ENCODE measurements at places on chromosomes 1 and 21.

DNA sequence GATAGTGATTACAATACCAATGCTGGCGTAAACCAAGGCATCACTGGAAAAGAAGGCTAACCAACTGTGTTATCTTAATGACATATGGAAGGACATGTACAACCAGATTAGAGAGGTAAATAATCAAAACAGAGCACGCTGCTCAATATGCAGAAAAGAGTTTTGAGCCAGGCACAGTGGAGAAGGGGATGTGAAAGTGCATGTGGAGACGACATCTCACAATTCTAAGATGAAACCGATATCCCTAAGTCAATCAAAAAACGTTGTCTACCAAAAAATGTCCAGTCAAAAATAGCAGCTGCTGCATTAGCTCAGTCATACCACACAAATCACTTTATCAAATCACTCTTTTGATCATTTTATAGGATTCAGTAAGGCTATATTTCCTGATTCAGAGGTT, 116.3 kb upstream of the OLIG2 start:
- DNase-seq, result no peak

GRCh38 chr21:46048926-46049889, 48.7 kb upstream of the COL6A2 start:
- DNase-seq, result no peak

- no peak for DNase-seq
These were observed 75.3 kb downstream of the KCNK1 start for GRCh38 chr1:233689017-233689747.

GRCh38 chr1:22978299-22978698, 5.6 kb upstream of the LACTBL1 start:
- no peak for DNase-seq

GRCh38 chr1:241857131-241857530, 9.1 kb downstream of the EXO1 start:
- no peak for DNase-seq

DNA sequence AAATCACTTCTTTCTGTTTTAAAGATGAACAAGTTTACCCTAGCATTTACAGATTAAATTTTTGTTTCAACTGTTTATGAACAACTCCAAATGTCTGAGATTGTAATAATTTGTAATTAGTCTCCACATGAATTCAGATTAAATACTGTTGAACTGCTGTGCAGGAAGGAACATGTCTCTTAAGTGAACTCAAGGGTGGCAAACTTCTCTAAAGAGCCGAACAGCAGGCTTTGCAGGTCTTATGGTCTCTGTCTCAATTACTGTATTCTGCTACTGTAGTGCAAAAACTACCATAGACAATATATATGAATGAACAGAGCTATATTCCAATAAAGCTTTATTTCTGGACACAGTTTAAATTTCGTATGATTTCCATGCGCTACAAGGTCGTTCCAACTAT, 6.6 kb downstream of the RSBN1 start:
- no peak for DNase-seq

DNA sequence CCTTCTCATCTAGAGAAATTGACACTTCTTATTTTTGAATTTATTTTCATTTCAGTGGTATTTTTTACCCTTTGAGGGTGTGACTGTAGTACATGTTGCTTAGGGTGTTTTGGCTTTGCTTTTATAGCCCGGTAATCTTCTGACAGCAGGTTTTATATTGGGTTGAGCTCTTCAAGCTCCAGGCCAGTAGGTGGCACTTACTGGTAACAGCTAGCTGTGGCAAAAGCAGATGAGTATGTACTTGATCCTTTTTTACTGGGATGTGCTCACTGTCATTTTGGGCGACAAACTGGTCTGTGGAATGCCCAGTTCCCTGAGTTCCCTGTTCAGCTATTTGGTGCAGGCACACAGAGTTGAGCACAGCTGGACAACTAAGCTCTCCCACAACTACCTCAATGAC, 916.2 kb upstream of the B3GALT2 start:
- DNase-seq, result no peak

GRCh38 chr1:164640686-164641352, 81.8 kb downstream of the PBX1 start:
- DNase-seq, result no peak

All from CD4-positive, alpha-beta T cell treated with Interferon alpha-2 for 1 hour (primary cell).